ENCODE measurements at places on chromosomes 2 and 18.

DNA sequence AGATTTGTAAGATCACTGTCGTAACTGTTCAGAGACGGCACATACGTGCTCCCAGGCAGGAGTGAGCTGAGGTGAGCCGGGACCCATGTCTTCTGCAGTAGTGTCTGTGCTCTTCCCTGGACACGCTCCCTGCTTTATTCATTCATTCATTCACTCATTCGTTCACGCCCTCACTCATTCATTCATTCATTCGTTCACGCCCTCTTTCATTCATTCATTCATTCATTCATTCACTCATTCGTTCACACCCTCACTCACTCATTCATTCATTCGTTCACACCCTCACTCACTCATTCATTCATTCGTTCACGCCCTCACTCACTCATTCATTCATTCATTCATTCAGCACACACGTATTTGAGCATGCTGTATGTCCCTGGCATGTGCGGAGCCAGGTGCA is 207.0 kb downstream of the GLI2 start:
- no peak for DNase-seq

GRCh38 chr2:227862227-227862740 is 9.1 kb upstream of the DAW1 start:
- no peak for DNase-seq

DNA sequence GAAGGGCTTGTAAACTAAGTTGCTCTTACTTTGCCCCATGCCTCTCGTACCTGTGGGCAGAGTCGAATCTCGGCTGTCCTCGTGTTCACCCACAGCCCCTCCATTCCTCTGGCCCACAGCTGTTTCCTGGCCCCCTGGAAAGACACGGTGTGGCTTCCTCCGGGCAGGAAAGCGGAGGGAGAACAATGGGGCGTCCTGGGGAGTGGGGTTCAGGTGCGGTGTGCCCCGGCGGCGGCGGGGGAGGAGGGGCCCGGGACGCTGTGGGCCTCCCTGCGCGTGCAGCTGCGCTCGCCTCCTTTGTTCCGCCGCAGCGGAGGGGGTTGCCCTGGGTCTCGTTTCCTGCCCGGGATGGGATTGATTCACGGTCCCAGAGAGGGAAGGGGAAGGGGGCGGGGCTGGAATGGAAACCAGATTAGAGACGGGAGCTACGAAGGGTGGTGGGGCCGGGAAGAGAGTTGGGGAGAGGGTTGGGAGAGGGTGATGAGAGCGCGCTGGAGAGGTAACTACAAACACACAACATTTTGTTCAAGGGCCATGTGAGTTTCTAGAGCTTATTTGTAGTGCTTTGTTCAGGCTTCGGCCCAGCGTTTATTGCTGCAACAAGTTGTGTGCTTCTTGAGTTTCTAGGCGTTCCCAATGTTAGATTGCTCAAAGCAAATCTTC is 796 bp downstream of the MYO1B start:
- DNase-seq: no peak

DNA sequence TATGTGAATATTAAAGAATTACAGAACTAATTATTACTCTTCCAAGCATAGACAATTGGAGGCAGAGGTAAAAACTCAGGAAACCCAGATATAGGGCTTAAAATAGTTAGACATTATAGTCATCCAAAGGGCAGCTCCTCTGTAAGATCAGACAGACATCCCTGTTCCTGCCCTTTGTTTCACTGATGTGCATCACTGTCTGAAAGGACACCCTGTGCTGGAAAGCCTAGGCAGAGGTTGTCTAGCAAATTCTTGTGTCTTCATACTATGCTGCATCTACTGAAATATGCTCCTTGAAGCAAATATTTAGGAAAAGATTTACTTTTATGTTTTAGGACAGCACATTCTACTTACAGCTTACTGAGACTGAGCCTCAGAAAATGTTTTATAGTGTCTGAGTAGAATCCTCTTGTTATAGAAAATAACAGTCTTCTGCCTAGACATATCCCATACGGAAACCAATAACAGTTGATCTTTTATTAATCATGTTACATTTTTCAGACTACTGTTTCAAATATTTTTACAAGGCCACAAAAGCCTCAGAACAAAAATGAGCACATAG is 977.3 kb upstream of the CDH2 start:
- DNase-seq: no peak

- DNase-seq: no peak
Observed at GRCh38 chr18:46070815-46071652, 1.0 kb downstream of the PSTPIP2 start.

DNA sequence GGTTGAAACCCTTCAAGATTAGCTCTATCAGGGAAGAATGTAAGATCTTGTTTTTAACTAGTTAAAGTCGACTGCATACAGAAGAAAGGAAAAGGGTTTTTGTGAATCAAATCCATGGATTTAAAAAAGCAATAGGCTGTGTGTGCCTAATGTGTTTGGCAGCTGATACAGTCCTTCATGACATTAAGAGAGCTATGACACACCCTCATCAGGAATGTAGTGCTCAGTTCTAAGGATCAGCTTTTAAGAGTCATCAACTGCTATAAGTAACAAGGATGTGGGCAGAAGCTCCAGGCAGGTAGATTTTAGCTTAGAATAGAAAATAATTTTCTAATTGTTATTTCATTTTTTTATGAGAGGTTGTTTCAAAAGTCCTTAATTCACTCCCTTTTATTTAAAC is 52.9 kb downstream of the PPP1R1C start:
- DNase-seq: no peak

DNA sequence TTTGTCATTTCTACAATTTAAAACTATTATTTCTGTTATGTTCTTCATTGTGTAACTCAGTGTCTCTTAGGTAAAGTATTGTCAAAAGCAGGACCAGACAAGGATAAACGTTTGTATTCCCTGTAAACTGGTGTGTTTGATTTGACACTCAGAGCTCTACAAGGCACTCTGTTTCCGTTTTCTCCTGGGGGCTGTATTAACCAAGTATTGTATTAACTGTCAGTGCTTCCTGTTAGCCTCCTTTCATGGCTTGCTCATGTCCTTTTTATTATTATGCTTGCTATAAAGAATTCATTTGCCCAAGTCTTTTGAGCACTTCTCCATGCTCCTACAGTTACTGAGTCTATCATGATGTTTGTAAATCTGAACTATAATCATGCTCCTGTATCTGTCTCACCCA is 323.7 kb downstream of the LPIN1 start:
- no peak for DNase-seq

GRCh38 chr2:105611333-105611637 is 133.4 kb upstream of the NCK2 start:
- DNase-seq: no peak

DNA sequence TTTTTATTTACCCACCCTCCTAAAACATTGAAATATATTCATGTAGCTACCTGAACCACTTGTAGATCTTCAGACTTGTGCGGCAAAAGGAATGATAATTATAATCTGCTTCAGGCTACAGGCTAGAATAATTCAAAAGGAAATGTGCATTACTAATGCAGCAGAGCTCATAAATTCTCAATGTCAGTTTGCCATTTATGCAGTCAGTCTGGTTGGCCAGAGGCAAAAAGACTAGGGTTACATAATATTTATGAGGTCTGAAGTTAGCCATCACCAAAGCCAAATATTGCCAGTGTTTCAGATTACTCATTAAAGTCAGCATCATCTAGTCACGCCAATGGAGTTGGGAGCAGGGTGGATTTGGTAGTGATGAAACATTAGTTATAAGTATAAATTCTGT is 38.9 kb downstream of the METAP1D start:
- no peak for DNase-seq

DNA sequence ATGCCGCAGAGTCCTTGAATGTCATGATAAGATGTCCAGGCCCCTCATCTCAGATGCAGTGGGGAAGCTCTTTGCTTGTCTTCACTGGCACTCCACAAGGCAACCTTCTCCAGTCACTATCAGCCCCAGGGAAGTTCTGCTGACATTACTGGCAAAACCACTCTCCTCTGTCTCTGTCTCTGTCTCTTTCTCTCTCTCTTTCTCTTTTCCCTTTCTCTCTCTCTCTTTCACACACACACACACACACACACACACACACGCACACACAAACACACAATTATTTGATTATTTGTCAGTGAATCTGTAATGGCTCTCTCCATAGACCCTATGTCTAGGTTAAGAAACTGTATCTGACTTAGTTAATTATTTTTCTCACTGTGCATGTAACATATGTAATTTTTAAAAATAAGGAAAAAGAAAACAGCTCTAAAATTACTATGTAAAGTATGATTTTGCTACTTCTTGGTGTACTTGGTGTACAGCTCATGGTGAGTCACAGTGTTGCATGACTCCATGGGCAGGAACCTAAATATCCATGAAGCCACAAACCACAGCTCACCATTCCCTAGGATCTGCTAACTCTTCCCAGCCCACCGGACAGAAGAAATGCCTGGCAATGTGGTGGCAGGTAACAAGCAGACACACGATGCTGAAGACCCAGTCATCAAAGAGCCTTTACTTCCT is 594.9 kb upstream of the ID2 start:
- no peak for DNase-seq

GRCh38 chr18:29184654-29185053 is 1007.7 kb upstream of the CDH2 start:
- DNase-seq: no peak

GRCh38 chr2:230671117-230671516 is 41.5 kb upstream of the CAB39 start:
- DNase-seq: no peak

DNA sequence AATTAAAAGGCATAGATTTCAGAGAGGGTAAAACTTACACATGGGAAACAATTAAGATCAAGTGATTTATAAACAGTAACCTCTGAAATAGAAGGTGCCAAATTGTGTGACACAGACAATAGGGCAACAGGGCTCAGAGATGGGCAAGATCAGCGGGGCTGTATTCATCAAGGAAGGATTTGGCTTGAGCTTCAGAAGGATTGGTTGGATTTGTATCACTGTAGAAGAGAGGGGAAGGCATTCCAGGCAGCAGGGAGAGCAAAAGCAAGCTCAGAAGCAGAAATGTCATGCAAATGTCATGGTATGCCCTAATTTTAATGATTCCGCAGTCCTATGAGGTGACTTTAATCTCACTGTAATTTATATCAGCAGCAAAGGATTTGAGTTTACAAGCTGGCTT is 415.0 kb upstream of the NRP2 start:
- DNase-seq: no peak

DNA sequence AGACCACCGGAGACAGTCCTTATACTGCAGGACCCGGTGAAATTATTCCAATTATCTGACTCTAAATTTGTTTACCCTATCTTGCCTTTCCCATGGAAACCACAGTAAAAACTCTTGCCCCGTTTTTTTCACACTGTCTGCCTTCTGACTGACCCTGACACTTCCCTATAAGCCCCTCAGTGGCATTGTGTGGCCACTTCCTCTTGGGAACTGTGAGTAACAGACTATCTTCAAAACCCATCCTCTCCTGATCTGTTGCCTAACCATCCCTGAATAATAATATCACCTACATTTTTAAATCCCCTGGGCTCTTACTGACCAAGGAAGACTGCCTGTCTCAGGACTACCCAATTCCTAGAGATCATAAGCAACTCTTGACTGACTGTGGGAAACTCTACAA is 42.6 kb upstream of the RNF152 start:
- no peak for DNase-seq

- no peak for DNase-seq
Observed at GRCh38 chr2:66021296-66021695, 413.6 kb upstream of the MEIS1 start.

DNA sequence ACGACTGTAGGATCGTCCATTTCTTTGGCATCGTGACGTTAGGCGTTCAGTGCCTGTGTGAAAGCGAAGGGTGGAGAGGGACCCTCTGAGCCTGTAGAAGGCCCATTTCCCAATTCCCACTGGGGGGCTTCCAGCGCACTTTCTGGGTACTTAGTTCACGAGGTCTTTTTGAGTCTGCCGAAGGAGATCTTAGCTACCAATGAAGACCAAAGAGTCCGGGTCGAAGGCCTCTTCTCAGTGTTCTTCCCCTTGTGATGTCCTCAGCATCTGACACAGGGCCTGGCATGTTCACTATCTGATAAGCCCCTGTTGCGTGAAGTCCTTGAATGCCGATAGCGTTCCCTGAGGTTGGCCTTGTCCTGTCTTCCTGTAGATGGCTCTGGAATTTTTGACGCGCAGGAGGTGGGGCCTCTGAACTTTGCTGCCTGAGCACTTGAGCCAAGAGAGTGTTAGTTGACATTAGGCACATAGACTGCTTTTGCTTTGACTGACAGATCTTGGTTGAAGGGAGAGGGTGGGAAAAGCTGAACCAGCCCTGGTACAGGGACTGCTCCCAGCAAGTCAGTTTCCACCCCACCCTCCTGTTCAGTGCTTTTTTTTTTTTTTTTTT is 52.8 kb downstream of the LDLRAD4 start:
- no peak for DNase-seq

DNA sequence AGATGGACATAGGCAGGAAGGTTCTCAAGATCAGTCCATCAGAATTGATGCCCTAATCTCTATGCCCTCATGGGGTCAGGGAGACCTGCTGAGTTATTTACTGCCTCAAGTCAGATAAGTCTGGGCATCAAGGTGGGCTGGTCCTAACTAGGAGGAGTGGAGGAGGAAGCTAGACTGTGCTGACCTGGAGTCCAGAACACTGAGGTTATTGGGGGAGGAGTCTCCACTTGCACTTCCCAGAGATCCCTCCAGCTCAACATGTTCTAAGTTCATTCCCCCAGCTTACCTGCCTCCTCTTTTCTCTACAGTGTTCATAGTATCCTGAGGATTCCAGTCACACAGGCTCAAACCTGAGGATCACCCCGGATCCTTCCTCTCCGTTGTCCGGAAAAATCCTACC is 19.3 kb downstream of the EVA1A start:
- DNase-seq: no peak

- no peak for DNase-seq
Observed at GRCh38 chr2:120712180-120712681, 23.4 kb upstream of the GLI2 start.

DNA sequence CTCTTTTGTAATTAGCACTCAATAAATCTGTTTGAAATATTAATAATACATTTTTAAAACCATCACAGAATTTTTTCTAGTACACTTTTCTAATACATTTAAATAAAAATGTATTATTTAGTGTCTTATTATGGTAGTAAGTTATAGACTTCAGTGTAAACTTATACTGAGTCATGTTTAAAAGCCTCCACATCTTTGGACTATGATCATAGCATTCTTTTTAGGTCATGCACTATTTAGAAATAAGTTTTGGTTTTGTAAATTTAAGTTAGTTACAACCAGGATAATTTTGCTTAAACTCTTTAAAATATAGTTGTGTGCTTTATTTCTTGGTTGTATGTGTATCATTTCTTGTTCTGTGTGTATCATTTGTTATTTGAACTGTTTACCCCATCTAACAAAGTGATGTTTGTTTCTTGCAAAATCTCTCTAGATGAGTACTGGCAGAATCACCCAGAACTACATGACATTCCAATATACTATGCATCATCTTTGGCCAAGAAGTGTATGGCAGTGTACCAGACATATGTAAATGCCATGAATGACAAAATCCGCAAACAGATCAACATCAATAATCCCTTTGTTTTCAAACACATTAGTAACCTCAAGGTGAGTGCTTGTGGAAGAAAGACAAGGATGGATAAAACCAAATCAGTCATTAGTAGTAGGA is 16.7 kb downstream of the CPSF3 start:
- DNase-seq: no peak
